NB4 (cell line): ENCODE measurements at places on chromosomes 3 and 15.

GRCh38 chr3:133283958-133284807, 115.7 kb upstream of the BFSP2 start:
- no peak for DNase-seq

DNA sequence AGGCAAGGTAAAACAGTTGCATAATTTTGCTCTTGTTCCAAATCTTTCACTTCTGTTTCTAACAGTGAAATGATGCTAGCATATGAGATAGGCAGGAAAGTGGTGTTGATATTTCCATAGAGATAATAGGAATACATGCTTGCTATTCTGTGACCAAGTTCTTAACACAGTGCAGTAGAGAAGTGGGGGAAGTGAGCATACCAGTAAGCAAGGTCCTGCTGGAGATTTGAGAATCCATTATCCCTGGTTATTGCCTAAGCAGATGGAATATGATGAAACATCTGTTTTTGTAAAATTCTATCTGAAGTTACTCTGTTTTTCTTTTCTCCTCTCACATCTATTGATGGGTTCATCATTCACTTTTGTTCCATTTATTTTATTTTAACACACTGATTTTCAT, 28.7 kb downstream of the USP8 start:
- peak; percentile 7 for DNase-seq

GRCh38 chr15:44633603-44634002, 29.9 kb downstream of the SPG11 start:
- DNase-seq: peak; percentile 38

- no peak for DNase-seq
Observed at GRCh38 chr3:11554236-11554610, 89.5 kb downstream of the VGLL4 start.

GRCh38 chr3:67529915-67530314, 124.5 kb downstream of the SUCLG2 start:
- DNase-seq: no peak

DNA sequence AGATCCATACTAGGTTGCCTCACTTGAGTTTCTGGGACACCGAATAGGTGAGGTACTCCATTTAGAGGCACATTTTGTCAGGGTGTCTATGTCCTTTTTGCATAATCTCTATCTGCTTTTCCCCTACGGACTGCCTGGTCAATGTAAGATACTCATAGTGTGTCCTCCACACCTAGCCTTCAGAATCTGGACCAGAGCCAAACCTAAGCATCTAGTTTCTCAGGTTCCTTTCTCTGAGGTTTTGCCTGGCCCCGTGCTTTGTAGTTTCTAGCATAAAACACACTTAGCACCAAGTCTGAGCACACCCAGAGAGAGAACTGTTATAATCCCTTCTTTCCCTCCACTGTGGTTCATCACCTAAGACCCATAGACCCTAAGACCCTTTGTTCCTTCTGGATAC, 105.9 kb upstream of the MLF1 start:
- no peak for DNase-seq
